ENCODE measurements at places on chromosomes 6 and 20.

- DNase-seq: no peak
These were observed 592.3 kb downstream of the PHF3 start for GRCh38 chr6:64227863-64228262.

DNA sequence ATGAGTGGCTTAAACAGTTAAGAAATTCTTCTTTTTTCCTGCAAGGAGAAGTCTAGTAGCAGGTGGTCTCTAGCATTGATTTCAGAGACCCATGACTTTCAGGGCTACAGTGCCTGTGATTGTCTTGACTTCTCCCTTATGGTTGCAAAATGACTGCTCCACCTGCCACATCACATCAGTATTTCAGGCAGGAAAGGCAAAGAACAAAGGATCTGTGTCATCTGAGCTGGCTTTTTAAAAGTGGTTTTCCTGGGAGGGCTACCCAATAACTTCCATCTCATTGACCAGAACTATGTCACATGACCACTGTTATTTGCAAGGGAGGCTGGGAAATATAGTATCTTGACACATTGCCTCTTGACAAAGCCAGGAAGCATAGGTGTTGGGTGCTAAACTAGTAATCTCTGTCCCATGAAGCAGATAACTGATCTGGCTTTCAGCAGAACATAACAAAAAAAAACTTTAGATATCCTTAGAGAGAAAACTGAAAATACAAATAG lies 226.2 kb downstream of the DHX35 start:
- no peak for DNase-seq

DNA sequence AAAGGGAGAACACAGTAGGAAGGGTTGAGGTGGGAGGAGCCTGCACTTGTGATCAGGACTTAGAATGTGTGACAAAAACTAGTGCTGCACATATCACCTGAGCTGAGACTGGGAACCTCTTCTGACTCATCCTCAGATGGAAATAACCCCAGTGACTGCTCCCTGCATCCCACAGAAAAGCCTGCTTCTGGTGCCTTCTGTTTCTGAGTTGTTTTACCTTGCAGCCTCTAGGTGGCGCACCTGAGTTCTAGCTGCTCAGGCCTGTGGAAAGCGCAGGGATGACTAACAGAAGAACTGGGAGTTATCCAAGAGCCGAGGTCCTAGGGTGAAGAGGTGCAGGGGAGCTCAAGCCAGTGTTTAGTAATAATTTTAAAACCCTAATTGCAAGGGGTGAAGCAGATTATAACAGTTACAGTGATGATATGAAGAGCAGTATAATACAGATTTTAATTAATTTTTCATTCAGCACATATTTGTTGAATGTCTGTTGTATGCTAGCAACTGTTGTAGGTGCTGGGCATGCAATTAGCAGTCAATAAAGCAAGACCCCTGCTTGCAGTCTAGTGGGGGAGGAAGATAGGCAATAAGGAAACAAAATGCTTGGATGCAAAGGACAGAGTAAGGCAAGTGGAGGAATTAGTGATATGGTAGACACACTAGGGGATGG lies 302.5 kb downstream of the DHX35 start:
- peak; percentile 85 for DNase-seq

- peak; percentile 7 for DNase-seq
These were observed 273.0 kb upstream of the PREP start for GRCh38 chr6:105675715-105676397.

DNA sequence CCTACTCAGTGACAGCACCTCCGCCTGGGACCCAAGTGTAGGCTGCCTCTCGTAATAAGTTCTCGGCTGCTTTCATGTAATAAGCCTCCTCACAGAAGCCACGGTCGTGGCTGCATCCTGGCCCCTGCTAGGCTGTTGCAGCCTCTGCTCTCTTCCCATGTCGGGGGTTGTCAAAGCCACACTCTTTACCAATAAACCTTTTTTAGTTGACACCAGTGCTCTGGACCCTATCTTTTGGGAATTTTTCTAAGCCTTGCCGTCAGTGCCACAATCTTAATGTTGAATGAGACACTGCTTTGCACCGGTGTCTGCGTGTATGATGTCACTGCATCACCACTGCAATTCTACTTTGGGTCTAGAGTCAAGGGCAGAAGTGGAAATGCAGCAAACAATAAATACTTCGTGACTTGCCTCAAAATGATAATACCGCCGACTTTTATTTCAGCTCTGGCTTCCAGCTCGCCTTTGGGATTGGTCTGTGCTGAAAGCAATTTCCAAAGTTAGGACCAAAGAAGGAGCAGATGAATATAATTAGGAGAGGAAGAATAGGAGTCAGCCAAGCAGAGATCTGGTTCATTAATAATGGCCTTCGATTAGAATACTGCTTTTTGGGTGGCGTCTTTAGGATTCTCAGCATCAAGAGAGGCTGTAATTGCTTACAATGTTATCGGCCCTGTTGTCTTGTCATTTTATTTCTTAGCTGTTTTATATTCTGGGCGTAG lies 57.6 kb upstream of the CCN6 start:
- DNase-seq: no peak

DNA sequence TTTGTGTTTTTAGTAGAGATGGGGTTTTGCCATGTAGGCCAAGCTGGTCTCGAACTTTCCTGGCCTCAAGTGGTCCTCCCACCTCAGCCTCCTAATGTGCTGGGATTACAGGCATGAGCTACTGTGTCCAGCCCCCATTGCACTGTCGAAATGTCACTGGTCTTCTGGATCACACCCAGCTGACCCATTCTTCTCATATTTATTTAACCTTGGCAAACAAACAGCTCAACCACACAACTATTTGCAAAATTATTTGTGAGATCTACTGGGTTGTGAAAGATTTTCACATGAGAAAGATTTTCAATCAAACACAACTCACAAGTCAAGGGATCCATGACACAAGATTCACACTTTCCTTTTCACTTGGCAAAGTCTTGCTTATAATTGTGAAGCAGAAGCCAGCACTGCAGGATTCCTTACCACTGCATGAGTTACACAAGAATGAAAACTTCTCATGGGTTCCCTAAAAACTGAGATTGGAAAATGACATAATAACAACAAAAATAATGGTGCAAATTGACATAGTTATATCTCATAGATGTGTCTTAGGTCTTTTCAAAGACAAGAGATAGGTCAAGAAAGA lies 2.0 kb upstream of the CST9L start:
- DNase-seq: no peak

GRCh38 chr6:7251646-7252260 lies 61.2 kb downstream of the SSR1 start:
- no peak for DNase-seq

DNA sequence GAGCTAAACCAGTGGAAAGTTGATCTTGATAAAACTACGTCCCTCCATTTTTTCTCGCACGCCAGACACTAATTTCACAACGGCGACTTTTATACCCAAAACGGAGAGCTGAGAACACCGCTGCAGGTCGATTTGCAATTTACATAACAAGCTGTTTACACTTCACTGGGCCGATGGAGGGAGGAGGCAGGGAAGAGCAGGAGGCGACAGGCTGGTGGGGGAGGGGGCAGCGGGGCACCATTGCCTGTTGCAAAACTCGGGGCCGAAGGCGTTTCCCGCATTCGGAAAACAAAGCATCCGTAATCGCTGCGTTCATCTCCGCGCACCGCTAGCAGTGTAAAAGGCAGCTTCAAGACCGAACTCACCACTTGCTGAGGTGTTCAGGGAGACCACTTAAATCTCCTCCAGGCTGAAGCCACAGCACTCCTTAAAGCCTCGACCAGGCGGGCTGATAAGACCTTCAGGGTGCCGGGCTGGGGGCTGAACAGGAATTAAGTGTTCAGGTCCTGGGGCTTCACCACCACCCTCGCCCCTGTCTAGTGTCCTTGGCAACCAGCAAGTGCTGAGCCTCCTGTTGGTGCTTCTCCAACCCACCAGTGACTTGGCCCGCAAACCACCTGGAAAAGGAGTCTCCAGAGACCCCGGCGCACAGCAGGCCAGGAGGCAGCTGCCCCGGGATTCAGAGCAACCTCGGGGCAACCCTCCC lies 2.0 kb upstream of the FOXC1 start:
- DNase-seq: no peak

All from HT-29 (cell line).